Esophagus (tissue), 2 donors: ENCODE measurements at places on chromosomes 2 and 18. TPM values are rescaled to one million over a fixed set of nuclear protein-coding genes. Genes with fewer than 3 reads are reported as not detected.

The DRC1 gene
- 0.08 TPM for polyA plus RNA-seq

The SP5 gene
- polyA plus RNA-seq = 0.54 TPM

The FAM124B gene
- polyA plus RNA-seq = 0.33 TPM

The PLCD4 gene
- 5.4 TPM for polyA plus RNA-seq

The FIGN gene
- polyA plus RNA-seq = 0.21 TPM

The SERPINB8 gene
- polyA plus RNA-seq = 27.3 TPM

The NEURL3 gene
- not detected for polyA plus RNA-seq

The TAF4B gene
- polyA plus RNA-seq = 1.8 TPM

The CDH20 gene
- not detected for polyA plus RNA-seq

The AFF3 gene
- 1.0 TPM for polyA plus RNA-seq

The ELOA2 gene
- polyA plus RNA-seq = not detected

The UGT1A8 gene
- polyA plus RNA-seq = 2.8 TPM

The TGFA gene
- 16.3 TPM for polyA plus RNA-seq

The CHN1 gene
- 1.1 TPM for polyA plus RNA-seq

The ACADL gene
- polyA plus RNA-seq = 0.57 TPM

The REG3A gene
- 1.5 TPM for polyA plus RNA-seq

The SCN9A gene
- 0.12 TPM for polyA plus RNA-seq

The PRKD3 gene
- 3.7 TPM for polyA plus RNA-seq

The TCF23 gene
- polyA plus RNA-seq = 0.02 TPM

The LYPD6 gene
- 0.51 TPM for polyA plus RNA-seq

The ASB18 gene
- not detected for polyA plus RNA-seq

The KCNE4 gene
- polyA plus RNA-seq = 0.64 TPM

The PAPOLG gene
- 3.2 TPM for polyA plus RNA-seq

The RGPD3 gene
- polyA plus RNA-seq = 0.06 TPM

The ARHGAP15 gene
- polyA plus RNA-seq = 1.1 TPM

The EMILIN1 gene
- polyA plus RNA-seq = 12.1 TPM

The CXCR1 gene
- 0.11 TPM for polyA plus RNA-seq

The PSTPIP2 gene
- 4.2 TPM for polyA plus RNA-seq

The GDF7 gene
- polyA plus RNA-seq = 0.59 TPM

The C2orf81 gene
- polyA plus RNA-seq = 0.81 TPM

The PRSS56 gene
- not detected for polyA plus RNA-seq

The MYO1B gene
- 12.9 TPM for polyA plus RNA-seq

The TRIB2 gene
- polyA plus RNA-seq = 10.0 TPM

The CYRIA gene
- polyA plus RNA-seq = 0.47 TPM

The NIF3L1 gene
- 11.3 TPM for polyA plus RNA-seq

The MZT2A gene
- 109 TPM for polyA plus RNA-seq

The CDH2 gene
- 0.12 TPM for polyA plus RNA-seq

The ANKRD30B gene
- polyA plus RNA-seq = not detected

The POTEJ gene
- polyA plus RNA-seq = not detected

The SERPINB12 gene
- polyA plus RNA-seq = 0.16 TPM

The HTR2B gene
- polyA plus RNA-seq = 1.3 TPM

The DSC2 gene
- polyA plus RNA-seq = 63.5 TPM

The ITGB6 gene
- polyA plus RNA-seq = 10.6 TPM

The CLEC4F gene
- polyA plus RNA-seq = 0.14 TPM

The CYS1 gene
- polyA plus RNA-seq = 0.94 TPM

The SLC5A7 gene
- 0.02 TPM for polyA plus RNA-seq

The NPAS2 gene
- 70.0 TPM for polyA plus RNA-seq
